Endothelial cell (in vitro differentiated cells): ENCODE measurements at places on chromosomes 5 and 9.

DNA sequence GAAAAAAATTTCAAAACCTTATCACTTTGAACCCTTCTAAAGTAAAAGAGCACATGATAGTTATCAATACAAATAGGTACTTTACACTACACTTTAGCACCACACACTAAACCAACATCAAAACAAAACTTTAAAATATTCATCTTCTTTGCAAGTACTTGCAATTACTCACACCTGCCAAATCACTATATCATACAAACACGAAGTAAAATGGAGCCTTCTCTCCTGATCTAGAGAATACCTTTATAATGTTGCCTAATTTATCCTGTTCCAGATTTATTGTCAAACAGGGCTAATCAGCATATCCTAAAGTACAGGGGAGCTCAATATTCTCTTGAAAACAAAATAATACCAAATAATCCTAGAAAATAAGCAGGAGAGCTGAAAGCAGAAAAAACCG, 3.0 kb downstream of the RNF145 start:
- H3K4me1 ChIP-seq, result peaks cover 50% of the 10 kb centered on the region
- peaks cover 21% of the 10 kb centered on the region for H3K27me3 ChIP-seq
- DNase-seq, result no peak
- H3K27ac ChIP-seq, result peak overlapping the region; percentile 85
- peaks cover 22% of the 10 kb centered on the region for H3K36me3 ChIP-seq

DNA sequence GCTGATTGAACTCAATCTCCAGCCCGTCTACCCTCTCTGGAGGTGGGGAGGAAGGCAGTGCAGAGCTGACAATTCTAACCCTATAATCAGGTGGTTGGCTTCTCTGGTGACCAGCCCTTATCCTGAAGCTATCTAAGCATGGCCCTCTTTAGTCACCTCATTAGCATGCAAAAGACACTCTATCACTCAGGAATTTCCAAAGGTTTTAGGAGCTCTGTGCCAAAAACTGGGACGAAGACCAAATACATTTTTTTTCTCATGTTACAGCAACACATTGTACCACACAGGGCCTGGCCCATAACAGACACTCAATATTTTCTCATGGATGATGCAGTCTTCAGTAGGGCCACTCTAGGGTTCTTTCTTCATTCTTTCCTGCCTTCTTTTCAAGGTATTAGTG, 118.8 kb upstream of the VLDLR start:
- no peak overlapping the region for H3K4me3 ChIP-seq
- no peaks in the 10 kb centered on the region for H3K36me3 ChIP-seq
- H3K4me1 ChIP-seq, result no peaks in the 10 kb centered on the region
- H3K27ac ChIP-seq, result no peak overlapping the region

DNA sequence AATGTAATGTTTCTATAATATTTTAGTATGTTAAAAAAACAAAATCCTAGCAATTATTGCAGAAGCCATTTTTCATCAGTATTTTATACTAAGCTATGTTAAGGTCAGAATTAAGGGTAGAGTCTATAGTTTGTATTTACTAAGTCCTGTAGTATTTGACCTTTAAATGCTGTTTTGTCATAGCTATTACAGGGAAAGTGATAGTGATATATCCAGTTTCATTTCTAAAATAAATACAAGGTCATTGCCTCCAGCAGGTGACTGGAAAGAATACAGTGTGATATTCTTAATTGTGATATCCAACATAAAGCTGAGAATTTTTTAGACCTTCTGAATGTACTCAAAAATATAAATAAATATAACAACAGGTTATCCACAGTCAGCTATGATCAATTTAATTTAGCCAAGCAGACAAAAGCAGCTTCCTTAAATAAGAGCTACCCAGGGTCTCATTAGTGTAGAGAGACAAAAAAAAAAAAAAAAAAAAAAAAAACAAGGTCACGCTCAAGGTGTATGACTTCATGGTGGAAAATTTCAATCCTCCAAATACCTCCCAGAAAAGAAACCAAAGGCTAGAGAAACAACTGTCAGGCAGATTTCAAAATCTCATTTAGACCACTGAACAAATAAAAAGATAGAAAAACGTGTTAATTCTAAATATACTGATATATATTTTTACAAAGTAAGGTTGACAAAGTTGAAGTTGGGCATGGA, 278.7 kb downstream of the HCN1 start:
- H3K36me3 ChIP-seq, result no peaks in the 10 kb centered on the region
- no peak for DNase-seq
- H3K27ac ChIP-seq, result no peak overlapping the region
- no peaks in the 10 kb centered on the region for H3K4me1 ChIP-seq

DNA sequence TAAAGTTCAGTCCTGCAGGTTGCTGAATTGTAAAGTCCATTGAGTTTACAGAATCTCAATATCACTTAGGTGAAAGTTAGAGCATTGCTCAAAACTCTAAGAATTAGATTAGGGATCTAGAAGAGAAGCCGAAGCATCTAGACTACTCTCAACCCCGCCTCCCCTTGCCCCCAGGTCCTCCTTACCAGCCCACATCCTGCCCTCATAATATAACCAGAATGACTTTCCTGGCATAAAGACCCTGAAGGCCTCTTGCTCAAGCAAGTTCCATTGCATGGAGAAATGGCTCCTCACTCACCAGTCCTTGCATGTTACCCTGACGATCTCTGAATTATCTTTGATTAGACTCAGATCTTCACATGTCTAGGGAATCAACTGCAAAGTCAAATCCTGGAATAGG, 78.8 kb downstream of the SPATA31C2 start:
- no peak overlapping the region for H3K4me3 ChIP-seq
- H3K27ac ChIP-seq, result no peak overlapping the region
- H3K4me1 ChIP-seq, result no peaks in the 10 kb centered on the region
- H3K36me3 ChIP-seq, result peaks cover 3% of the 10 kb centered on the region

DNA sequence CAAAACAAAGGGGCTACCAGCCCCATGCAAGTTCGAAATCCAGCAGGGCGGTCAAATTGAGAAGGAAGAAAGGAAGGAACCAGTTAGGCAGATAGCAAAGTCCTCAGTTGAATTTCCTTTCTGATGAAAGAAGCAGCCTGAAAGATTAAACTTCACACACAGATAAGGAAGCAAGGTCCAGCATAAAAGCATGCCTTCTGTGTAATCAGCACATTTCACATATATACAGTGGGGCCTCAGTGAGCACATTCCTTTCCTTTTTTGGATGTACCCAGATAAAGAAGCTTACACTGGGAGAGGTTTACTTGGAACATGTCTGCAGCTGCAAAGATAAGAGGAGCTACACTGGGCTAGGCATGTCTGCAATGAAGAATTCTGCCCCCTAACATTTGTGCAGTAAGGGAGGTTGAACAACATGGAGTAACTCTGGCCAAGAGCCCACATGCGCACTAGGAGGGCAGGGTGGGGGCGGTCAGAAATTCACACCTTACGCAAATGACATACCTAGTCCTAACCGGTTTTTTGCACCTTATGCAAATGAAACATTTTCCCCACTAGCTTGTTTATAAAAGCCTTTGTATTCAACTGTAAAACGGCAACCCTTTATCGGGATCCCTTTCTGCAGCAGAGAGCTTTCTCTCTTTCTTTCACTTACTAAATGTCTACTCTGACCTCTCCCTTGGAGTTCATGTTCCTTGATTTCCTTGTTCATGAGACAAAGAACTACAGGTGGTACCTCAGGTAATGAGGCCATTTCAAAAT, 149.7 kb upstream of the FBXL17 start:
- peaks cover 10% of the 10 kb centered on the region for H3K36me3 ChIP-seq
- H3K27ac ChIP-seq, result no peak overlapping the region
- DNase-seq, result no peak
- H3K4me3 ChIP-seq, result no peak overlapping the region
- H3K4me1 ChIP-seq, result peaks cover 2% of the 10 kb centered on the region

DNA sequence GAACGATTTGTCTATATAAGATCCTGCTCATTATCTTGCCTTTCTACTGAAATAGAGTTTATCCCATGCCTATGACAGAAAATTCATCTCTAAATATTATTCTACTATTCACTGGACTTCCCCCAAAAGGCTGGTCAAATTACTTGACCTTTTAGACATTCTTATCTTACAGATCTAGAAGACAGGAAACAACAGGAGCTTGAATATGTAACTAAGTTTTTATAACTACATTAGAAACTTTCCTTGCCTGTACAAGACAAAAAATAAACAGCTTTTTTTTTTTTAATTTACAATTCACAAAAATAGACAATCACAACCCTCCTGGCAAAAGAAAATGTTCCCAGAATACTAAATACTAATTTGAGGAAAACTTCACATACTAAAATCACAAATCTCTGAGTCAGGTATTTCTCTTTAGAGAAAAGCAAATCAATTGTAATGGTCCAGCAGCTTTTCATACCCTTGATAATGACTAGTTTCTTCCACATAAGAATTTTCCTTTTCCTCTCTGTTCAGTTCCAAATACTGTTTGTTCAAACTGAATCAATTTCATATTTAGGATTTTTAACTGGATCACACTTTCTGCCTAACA, 68.6 kb downstream of the MLLT3 start:
- DNase-seq, result no peak
- peaks cover 16% of the 10 kb centered on the region for H3K4me1 ChIP-seq
- H3K36me3 ChIP-seq, result no peaks in the 10 kb centered on the region
- H3K27ac ChIP-seq, result no peak overlapping the region
- H3K4me3 ChIP-seq, result no peak overlapping the region
- H3K27me3 ChIP-seq, result no peaks in the 10 kb centered on the region

DNA sequence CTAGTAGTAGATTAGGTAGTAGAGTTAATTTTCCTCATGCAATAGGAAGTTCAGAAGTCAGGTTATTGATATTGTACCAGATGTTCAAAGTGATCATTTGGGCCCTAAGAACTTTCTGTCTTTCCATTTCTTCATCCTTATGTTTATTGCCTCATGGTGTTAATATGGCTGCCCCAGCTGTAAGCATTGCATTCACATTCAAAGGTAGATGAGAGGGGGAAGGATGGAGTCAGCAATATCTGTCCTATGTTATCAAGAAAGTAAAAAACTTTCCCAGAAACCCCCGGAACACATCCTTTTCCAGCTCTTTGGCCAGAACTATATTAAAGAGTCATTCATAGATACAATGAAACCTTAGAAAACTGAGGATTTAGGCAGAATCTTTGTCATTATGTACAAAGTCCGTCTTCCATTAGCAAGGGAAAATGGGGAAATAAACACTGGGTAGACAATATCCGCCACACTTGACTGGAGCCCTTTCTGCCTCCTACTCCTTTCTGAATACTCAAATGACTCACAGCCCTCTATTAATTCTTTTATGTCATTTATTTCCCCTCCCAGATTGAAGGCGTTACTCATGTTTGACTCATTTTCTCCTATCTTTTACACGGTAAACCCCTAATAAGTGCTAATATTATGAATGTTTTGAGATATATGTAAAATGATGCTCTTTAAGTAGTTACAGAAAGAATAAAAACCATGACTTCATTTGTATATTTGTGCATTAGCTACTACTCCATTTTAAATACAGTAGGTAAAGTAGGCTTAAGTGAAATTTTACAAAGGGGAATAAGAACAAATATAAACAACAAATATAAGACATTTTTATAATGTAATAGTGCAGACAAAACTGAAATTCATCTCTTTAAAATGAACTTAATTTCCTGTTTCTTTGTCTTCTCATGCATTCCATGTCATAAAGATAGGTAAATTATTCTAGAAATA, 127.6 kb downstream of the SLF1 start:
- H3K27ac ChIP-seq, result no peak overlapping the region
- no peaks in the 10 kb centered on the region for H3K4me1 ChIP-seq
- no peaks in the 10 kb centered on the region for H3K36me3 ChIP-seq
- no peak for DNase-seq

GRCh38 chr5:98786191-98786853, 12.9 kb downstream of the RGMB start:
- H3K27ac ChIP-seq, result peak overlapping the region; percentile 6
- H3K4me1 ChIP-seq, result peaks cover 30% of the 10 kb centered on the region
- peaks cover 2% of the 10 kb centered on the region for H3K27me3 ChIP-seq

DNA sequence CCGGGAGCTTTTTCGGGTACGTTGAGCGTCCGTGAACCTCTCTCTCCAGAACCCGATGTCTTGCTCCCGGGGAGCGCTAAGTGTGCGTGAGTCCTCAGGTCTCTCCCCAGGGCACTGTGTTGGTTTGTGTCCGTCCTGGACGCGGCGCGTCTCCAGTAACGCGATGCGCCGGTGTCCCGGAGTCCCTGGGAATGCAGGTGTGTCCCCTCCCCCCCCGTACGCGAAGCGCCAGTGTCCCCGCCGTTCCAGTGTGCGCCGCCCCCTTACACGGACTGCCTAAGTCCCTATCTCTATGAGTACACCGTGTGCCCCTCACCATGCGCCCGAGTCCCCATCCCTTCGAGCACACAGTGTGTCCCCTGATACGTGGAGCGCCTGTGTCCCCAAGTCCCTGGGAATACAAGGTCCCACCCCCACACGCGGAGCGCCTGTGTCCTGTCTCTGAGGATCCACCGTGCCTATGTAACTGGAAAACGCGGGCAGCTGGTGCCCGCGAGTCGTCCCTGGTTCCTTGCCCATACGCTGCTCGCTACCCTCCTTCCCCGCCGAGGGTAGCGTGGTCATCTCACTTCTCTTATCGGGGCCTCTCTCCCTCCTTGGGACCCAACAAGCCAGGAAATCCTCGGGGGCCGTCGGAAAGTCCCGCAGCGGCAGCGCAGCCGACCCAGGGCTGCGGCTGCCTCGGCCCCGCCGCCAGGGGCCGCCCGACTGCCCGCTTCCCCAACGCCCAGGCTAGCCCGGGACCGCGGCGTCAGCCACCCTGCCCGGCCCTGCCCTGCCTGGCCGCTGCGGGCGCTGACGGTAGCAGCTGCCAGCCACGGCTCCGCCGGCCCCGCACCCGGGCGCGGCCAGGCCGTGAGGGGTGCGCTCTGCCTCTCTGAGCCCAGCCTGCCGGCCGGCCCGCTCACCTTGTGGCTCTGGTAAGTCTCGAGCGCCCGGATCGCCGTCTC, 709 bp downstream of the ELL2 start:
- H3K4me1 ChIP-seq, result peaks cover 38% of the 10 kb centered on the region
- peaks cover 8% of the 10 kb centered on the region for H3K36me3 ChIP-seq
- H3K27ac ChIP-seq, result peak overlapping the region; percentile 76

- H3K27ac ChIP-seq, result no peak overlapping the region
- no peaks in the 10 kb centered on the region for H3K27me3 ChIP-seq
- no peak for DNase-seq
- H3K4me1 ChIP-seq, result no peaks in the 10 kb centered on the region
- no peaks in the 10 kb centered on the region for H3K36me3 ChIP-seq
- no peak overlapping the region for H3K4me3 ChIP-seq
Observed at GRCh38 chr5:110840347-110840960, 101.6 kb downstream of the SLC25A46 start.

DNA sequence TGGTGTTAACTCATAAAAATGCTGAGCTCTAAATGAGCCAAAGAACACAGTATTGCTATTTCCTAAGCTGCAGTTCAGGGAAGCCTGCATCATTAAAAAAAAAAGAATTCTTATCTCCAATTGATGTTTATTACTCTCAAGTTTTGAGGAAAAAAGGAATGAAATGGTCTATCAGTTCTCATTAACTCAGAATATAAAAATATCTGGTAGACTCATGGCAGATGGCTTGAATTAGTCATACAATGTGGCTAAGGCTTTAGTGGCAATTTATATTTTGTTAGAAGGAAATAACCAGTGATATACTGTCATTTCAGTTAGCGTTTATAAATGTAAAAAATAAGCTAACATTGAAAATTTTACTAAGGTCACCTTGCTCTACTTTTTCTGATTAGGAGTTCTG, 1403.4 kb upstream of the C9orf72 start:
- DNase-seq, result no peak
- H3K4me1 ChIP-seq, result no peaks in the 10 kb centered on the region
- H3K36me3 ChIP-seq, result no peaks in the 10 kb centered on the region
- H3K4me3 ChIP-seq, result no peak overlapping the region
- peaks cover 3% of the 10 kb centered on the region for H3K27me3 ChIP-seq
